ENCODE measurements at places on chromosomes 11 and 22. TPM values are rescaled to one million over a fixed set of nuclear protein-coding genes. Genes with fewer than 3 reads are reported as not detected.
A peak's percentile ranks its signal among the peaks of the same experiment; 100 is the strongest.

DNA sequence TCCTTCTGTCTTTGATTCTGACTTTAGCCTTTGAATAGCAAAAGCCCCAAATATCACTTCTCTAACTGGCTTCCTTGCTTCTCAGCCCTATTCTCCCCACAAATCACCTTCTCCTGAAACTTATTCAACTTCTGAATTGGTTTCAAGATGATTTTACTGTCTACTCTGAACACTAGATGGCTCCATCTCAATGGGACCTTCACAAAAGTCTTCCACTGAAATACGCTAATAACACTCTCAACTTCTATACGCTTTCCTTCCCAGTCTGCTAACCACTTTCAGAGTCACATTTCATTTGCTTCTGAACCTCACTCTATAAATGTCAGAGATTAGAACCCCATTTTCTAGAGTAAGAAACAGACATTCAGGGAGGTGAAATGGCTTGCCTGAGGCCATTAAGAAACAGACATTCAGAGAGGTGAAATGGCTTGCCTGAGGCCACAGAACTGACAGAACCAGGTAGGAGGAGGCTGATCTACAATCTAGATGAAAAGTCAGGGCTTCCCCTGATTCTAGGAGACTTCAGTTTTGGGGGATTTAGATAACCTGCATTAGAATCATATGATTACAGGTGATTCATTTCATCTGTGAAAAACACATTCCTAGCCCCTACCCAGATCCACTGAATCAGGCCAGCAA lies 20.6 kb downstream of the MORC2 start:
- DNase-seq: no peak

DNA sequence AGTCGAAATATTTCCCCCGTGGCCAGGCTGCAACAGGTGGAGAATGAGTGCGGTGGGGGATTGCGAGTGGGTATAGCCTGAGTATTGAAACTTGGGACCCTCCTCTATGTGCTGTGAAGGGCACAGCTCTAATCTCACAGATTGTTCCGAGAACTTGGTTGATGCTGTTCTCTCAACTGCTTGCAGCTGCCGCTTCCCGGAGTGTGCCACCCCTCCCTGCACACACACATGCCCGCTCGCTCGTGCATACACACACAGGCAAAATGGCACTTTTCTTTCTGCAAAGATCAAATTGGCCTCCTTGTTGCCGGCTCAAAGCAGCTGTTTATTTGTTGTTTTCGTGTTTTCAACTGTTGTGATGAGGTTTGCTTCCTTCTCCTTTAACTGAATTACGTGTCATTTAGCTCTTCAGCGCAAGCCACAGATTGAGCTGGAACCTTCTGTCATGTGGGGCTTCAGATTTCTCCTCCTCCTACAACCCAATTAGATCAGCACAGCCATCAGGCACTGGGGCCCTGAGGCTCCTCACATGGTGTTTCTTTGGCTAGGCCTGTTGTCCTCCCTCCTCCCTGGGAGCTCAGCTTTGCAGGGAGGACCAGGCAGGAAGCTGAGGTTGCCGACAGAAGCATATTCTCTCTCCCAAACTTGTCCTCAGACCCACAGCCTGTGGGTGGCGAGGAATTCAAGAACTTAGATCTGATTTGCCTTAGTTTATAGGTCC lies 13.9 kb upstream of the B3GAT1 start:
- no peak for DNase-seq

Gene CXCR5
- total RNA-seq: not detected

DNA sequence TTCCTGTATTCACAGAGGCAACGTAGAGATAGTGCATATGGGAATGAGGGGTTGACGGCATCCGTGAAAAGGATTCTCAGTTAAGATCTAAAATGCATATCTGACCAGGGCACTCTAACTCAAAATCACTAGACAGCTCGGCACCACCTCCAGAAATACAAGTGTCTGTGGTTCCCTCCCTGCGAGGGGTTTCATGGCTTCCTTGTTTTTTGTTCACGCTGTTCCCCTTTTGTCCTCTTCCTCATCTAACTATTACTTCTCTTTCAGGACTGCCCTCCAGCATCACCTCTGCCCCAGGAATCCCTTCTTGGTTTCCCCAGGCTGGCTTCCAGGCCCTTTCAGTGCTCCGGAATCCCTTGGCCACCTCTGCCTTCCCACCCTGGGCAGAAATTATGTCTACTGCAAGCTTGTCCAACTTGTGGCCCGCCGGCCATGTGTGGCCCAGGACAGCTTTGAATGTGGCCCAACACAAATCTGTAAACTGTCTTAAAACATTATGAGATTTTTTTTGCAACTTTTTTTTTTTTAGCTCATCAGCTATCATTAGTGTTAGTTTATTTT lies 159.9 kb downstream of the FBXO7 start:
- no peak for DNase-seq

Gene CCDC86
- 8.7 TPM for total RNA-seq

Gene OR4C46
- not detected for total RNA-seq

GRCh38 chr11:6413791-6414201 lies 5.1 kb downstream of the APBB1 start:
- no peak for DNase-seq

GRCh38 chr22:30968015-30968923 lies at the start of gene MORC2:
Gene MORC2 (minus strand): TSS chr22:30968774. CDS start chr22:30967889, 885 bp downstream.
- peak; percentile 75 for DNase-seq

Measured in left cardiac atrium (tissue), 4 donors.